Kidney epithelial cell (primary cell): ENCODE measurements at places on chromosomes 2 and 18.
A peak's percentile ranks its signal among the peaks of the same experiment; 100 is the strongest.

- no peak for DNase-seq
These were observed 191.9 kb upstream of the CTAGE1 start for GRCh38 chr18:22609642-22610041.

DNA sequence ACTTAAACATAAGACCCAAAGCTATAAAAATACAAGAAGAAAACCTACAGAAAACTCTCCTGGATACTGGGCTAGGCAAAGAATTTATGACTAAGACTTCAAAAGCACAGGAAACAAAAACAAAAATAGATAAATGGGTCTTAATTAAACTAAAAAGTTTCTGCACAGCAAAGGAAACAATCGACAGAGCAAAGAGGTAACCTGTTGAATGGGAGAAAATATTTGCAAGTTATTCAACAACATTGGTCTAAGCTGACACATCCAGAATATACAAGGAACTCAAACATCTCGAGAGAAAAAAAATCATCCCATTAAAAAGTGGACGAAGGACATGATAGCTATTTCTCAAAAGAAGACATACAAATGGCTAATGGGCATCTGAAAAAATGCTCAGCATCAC, 72.3 kb upstream of the RBBP8 start:
- no peak for DNase-seq

DNA sequence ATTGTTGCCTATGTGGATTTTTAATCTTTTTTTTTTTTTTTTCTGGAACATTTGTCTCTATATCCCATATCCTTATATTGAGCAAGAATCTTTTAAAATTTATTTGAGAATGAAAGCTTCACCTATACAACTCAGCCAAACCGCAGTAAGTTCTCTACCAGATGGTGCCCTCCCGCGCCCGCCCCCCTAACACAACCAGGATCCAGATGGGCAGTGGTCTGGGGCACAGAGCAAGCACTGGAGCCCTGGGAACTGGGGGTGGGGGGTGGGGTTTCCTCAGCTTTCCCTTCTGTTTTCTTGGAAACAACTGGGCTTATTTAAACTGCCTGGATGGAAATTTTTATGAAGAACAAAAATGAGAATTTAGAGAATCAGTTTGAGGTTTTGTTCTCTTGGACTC, 74.6 kb downstream of the ACAA2 start:
- DNase-seq, result no peak

DNA sequence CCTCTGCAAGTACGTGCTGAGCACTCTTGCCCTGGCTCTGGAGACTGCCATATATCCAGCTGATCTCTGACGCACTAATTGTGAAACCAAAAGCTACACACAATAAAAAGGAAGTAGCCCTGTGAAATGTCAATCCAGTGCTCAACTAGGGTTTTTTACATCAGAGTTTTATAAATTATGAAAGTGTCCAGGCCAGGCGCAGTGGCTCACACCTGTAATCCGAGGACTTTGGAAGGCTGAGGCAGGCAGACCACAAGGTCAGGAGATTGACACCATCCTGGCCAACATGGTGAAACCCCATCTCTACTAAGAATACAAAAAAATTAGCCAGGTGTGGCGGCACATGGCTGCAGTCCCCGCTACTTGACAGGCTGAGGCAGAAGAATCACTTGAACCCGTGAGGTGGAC, 24.5 kb upstream of the PEX13 start:
- DNase-seq, result no peak

DNA sequence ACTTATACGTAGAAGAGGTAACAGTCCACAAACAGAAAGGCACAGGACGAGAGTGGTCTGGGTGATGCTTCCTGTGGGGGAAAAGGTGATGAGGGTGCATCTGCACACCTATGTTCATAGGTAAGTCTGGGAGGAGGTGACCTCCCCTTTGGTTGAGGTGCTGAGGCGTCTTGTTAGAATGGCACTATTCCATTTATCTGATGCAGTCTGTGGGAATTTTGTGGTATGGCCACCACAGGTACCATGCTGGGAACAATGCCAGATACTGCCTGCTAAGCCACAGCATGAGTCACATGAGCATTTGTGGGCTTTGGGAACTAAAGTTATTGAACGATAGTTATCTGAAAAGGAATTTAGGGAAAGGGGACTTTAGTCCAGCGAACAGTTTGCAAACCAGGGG, 27.9 kb downstream of the IL37 start:
- DNase-seq, result peak; percentile 37

DNA sequence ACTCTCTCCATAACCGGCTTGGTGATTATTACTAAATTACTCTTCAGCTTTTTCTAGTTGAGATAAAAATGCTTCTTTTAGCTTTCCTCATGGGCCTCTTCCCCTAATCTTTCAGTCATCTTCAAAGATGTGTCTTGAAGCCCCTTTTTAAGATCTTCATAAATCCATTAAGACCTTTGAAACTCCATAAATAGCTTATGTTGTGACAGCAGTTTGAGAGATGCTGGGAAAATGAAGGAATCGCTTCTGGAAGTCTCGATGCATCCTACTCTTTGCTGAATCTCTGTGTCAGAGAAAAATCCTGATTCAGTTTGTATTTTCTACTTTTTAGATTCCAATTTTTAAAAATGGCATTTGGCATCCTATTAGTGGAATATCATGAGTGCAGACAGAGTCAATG, 13.0 kb downstream of the SCYGR4 start:
- no peak for DNase-seq

DNA sequence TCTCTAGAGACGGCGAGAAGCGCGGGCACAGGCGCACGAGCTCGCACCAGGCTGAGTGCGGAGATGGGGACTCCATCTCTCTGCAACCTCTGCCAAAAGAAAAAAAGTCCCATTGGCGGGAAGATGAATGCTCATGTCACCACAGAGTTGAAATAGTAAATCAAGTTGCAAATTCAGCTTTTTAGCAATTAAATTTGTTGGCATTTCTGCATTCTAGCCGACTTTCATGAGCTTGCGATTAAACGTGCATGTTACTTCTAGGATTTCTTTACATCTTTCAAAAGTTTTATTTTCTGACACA, 588 bp downstream of the CHAC2 start:
- DNase-seq, result no peak

GRCh38 chr18:26709897-26710296, 155.6 kb downstream of the AQP4 start:
- no peak for DNase-seq

DNA sequence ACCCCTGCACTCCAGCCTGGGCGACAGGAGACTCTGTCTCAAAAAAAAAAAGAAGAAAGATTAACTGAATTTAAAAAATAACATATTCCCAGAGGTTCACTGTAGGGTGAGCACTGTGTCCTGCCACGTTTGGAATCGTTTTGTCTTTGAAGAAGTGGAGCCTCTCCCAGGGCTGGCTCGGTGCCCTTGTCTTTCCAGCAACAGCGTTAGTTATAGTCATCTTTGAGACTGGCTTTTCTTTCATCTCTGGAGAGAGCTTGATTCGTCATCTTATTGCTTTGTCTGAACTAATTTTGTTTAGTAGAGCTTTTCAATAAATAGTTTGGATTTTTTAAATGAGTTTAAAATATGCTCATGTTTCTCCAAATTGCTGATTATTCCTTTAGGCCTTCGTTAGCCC, 50.5 kb downstream of the IMPA2 start:
- DNase-seq, result no peak

GRCh38 chr2:197599285-197599965, 76.0 kb downstream of the RFTN2 start:
- DNase-seq, result no peak

GRCh38 chr2:104849101-104849500, 4.8 kb upstream of the POU3F3 start:
- DNase-seq, result no peak

DNA sequence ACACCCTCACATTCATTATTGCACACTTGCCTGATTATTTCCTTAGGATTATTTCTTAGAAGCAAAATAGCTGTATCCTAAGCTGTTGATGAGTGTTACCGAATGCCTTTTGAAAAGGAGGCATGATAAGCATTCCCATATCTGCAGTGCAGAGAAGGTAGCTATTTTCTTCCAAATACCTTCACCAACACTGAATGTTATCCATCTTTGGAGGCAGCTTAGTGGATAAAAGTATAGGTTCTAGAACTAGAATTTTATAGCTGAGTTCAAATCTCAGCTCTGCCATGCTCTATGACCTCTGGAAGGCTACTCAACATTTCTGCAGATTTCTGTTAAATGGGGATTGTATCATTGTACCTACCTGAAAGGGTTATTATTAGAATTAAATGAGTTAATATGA, 185.0 kb upstream of the CCDC150 start:
- no peak for DNase-seq

GRCh38 chr2:217987391-217987790, 15.4 kb downstream of the TNS1 start:
- no peak for DNase-seq

DNA sequence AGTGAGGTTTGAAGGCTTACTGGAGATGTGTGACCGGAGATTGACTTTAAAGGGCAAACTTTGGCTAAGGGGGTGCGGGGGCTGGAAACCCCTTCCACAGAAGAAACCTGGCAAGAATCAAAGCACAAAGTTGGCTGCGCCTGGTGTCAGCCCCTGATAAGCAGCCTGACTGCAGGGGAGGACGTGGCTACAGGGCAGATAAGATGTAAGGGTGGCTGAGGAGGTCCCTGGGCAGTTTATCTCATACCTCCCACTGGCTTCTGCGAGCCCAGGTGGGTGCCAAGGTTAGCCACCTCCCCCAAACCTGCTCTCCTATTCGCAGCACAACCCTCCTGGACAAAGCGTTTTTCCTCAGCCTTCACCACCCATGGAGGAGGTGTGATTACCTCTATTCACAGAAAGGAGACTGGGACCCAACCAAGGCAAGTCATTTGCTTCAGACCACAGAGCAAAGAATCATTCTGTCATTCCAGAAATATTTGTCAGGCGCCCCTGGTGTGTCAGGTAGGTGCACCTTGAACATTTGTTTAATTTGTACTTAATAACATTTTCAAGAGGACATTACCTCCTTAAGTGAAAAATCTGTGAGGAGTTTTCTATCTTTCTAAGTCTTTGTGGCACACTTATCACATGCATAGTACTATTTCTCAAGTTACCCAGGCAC, 73.1 kb upstream of the IL1R1 start:
- DNase-seq, result no peak

GRCh38 chr18:73245345-73245744, 377.6 kb upstream of the NETO1 start:
- no peak for DNase-seq

GRCh38 chr2:169510496-169510895, 994 bp downstream of the KLHL41 start:
- no peak for DNase-seq

DNA sequence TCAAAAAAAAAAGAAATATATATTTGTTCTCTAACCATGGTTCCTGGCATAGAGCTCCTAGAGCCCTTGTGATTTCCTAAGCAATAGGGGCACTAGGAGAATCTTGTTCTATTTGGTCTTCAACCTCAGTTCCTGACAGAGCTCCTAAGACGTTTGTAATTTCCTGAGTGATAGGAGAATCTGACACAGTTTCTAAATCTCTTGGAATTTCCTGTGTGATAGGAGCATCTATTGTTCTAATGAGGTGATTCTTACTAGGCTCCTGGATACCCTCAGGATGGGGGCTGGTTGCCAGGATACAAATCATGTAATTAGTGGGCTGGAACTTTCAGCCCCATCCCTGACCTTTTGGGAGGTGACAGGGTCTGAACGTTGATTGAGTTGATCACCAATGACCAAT, 245.8 kb downstream of the ZEB2 start:
- DNase-seq, result no peak

- DNase-seq, result no peak
These were observed 48.8 kb downstream of the TCF7L1 start for GRCh38 chr2:85181844-85182456.

GRCh38 chr2:203744091-203744490, 37.7 kb downstream of the CD28 start:
- no peak for DNase-seq

GRCh38 chr2:103284750-103285149, 522.9 kb downstream of the TMEM182 start:
- no peak for DNase-seq

- DNase-seq, result no peak
These were observed 238.9 kb downstream of the XIRP2 start for GRCh38 chr2:167127135-167127534.

DNA sequence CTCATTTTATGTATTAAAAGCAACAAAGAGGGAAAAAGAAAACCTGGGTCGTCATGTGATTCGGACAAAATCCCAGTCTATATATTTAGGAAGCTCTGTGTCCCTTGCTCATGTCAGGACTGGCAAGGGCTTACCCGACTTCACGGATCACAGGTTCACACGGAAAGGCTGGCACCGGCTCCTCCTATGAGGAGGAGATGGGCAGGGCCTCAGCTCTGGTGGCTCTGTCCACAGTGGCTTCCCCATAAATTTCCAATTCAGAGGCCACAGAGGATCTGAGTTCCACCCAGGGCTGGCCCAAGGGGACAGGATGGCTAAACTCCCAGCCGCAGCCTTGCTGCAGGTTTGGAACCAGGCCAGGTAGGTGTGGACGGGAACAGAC, 186.8 kb downstream of the BCL2 start:
- no peak for DNase-seq

DNA sequence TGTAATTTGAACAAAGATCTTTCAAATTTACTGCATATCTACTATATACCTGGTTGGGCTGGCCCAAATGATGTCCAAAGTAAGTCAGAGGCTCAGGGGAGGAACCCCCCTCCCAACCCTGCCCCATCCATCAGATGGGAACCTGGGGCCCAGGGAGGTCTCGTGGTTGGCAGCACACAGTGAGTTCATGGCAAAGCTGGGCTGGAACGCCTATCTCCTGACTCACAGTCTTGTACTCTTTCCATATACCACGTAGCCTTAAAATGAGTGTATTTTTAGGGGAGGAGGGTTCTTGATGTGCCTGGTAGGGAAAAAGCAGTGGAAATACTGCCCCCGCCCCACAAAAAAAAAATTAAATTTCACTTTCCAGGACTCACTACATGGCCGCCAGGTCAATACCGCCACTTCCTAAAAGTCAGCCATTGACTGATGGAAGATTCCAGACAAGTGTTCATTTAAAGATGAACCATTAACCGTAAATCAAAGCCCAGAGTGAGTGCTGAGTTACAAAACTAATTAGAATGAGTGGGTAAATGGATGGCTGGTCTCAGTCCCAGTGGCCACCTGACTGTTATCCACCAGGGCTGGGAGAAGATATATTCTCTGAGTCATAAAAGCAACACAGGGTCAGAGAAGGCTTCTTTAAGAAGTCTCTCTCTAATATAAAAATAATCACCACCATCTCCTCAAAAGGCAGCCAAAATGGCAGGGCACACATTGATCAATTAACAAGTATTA, 80.5 kb downstream of the ZBTB7C start:
- peak; percentile 81 for DNase-seq

DNA sequence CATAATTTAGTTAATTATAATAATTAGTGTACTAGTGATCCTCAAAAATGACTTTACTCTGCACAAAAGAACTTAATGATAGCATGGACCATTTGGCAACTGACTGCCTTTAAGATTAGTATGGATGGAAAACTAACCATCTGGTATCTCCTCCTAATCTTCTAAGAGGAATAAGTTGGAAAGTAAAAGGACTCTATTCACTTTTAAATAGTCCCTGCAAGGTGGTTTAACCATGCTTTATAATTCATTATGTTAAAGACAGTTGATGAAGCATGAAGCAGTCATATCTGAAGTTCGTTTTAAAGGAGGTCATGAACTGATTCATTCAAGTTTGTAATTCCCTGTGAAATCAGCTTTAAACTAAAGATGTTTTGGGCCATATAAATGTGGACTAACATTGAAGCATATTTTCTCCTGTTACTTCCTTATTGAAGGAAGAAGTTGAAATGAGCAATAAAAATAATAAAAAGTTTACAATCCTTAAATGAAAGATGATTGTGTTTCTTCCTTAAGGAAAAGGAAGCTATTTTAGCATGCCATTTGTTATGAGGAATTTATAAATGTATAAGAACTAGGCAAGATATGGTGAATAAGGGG, 446.0 kb downstream of the XIRP2 start:
- no peak for DNase-seq
